Endothelial cell of coronary artery (primary cell): ENCODE measurements at places on chromosomes 11 and 22. TPM values are rescaled to one million over a fixed set of nuclear protein-coding genes. Genes with fewer than 3 reads are reported as not detected.

The GRIA4 gene
- total RNA-seq, result not detected in 2 replicates

The SAA2 gene
- not detected in 2 replicates for total RNA-seq

The P4HA3 gene
- 17.9 and 20.6 TPM in 2 replicates for total RNA-seq

The OR6T1 gene
- not detected in 2 replicates for total RNA-seq

The MEN1 gene
- 15.1 and 19.8 TPM in 2 replicates for total RNA-seq

The OR4C46 gene
- not detected in 2 replicates for total RNA-seq

The HSPB2 gene
- 0.28 TPM in 1 of 2 replicates, not detected in the other for total RNA-seq

The ESAM gene
- total RNA-seq, result 70.7 and 78.8 TPM in 2 replicates

The AIFM3 gene
- 0.09 and 0.47 TPM in 2 replicates for total RNA-seq

The CRYBA4 gene
- total RNA-seq, result not detected in 2 replicates

The MALAT1 gene
- 3,896 and 9,461 TPM in 2 replicates for total RNA-seq

The MRGPRF gene
- 0.38 TPM in 1 of 2 replicates, not detected in the other for total RNA-seq

The EXPH5 gene
- under 0.01 TPM in 2 replicates for total RNA-seq

The GPR83 gene
- 0.09 TPM in 1 of 2 replicates, not detected in the other for total RNA-seq

The LRRC32 gene
- total RNA-seq, result 20.5 and 78.2 TPM in 2 replicates

The UBQLNL gene
- under 0.01 TPM in 1 of 2 replicates, not detected in the other for total RNA-seq

The MMP8 gene
- not detected in 2 replicates for total RNA-seq

The SCUBE1 gene
- not detected in 2 replicates for total RNA-seq

The FZD4 gene
- 110 and 119 TPM in 2 replicates for total RNA-seq

The KIRREL3 gene
- total RNA-seq, result not detected in 2 replicates

The PPFIBP2 gene
- total RNA-seq, result 2.9 and 3.8 TPM in 2 replicates

The TNRC6B gene
- total RNA-seq, result 15.8 and 16.8 TPM in 2 replicates

The E2F8 gene
- 1.0 and 2.6 TPM in 2 replicates for total RNA-seq

The OR51B4 gene
- not detected in 2 replicates for total RNA-seq

The PKDREJ gene
- under 0.01 TPM in 1 of 2 replicates, not detected in the other for total RNA-seq

The OR6A2 gene
- 0.27 and 0.38 TPM in 2 replicates for total RNA-seq

The EIF1AD gene
- total RNA-seq, result 32.8 and 37.5 TPM in 2 replicates

The CLMP gene
- total RNA-seq, result 4.1 and 11.6 TPM in 2 replicates

The H19 gene
- total RNA-seq, result 1.1 and 2.3 TPM in 2 replicates

The BBS1 gene
- total RNA-seq, result 16.1 and 25.9 TPM in 2 replicates

The PARVA gene
- total RNA-seq, result 21.5 and 28.0 TPM in 2 replicates

The TNNI2 gene
- total RNA-seq, result not detected in 2 replicates

The HEPACAM gene
- total RNA-seq, result under 0.01 TPM in 1 of 2 replicates, not detected in the other

The APOA1 gene
- total RNA-seq, result 0.09 and 0.19 TPM in 2 replicates

The FIBIN gene
- 0.47 TPM in 1 of 2 replicates, not detected in the other for total RNA-seq

The MS4A4E gene
- total RNA-seq, result not detected in 2 replicates

The LARGE1 gene
- total RNA-seq, result 1.4 and 3.6 TPM in 2 replicates

The LRRC75B gene
- 2.3 and 3.5 TPM in 2 replicates for total RNA-seq

The RNH1 gene
- total RNA-seq, result 203 and 307 TPM in 2 replicates

The OR52H1 gene
- total RNA-seq, result 0.18 and 0.19 TPM in 2 replicates

The GAB4 gene
- under 0.01 TPM in 1 of 2 replicates, not detected in the other for total RNA-seq

The CDKN1C gene
- total RNA-seq, result 3.1 and 4.7 TPM in 2 replicates

The BCO2 gene
- 0.72 and 1.5 TPM in 2 replicates for total RNA-seq

The PHF21B gene
- total RNA-seq, result not detected in 2 replicates

The ST14 gene
- total RNA-seq, result not detected in 2 replicates

The STX3 gene
- total RNA-seq, result 40.9 and 41.5 TPM in 2 replicates

The GGTLC3 gene
- total RNA-seq, result not detected in 2 replicates

The SMTNL1 gene
- not detected in 2 replicates for total RNA-seq

The PAX6 gene
- 0.18 TPM in 1 of 2 replicates, not detected in the other for total RNA-seq

The SCT gene
- total RNA-seq, result not detected in 2 replicates

The UCP3 gene
- total RNA-seq, result 0.18 and 0.38 TPM in 2 replicates

The SMC1B gene
- total RNA-seq, result under 0.01 TPM in 1 of 2 replicates, not detected in the other

The RDX gene
- 164 and 191 TPM in 2 replicates for total RNA-seq

The TMEM132A gene
- total RNA-seq, result 74.9 and 87.1 TPM in 2 replicates

The TSPAN18 gene
- 16.3 and 21.2 TPM in 2 replicates for total RNA-seq

The SHISAL1 gene
- under 0.01 and 0.09 TPM in 2 replicates for total RNA-seq

The PHLDB1 gene
- total RNA-seq, result 73.8 and 87.3 TPM in 2 replicates

The GPHA2 gene
- total RNA-seq, result not detected in 2 replicates

The MAPK11 gene
- 17.5 and 22.9 TPM in 2 replicates for total RNA-seq
